ENCODE measurements at places on chromosomes 4 and X. TPM values are rescaled to one million over a fixed set of nuclear protein-coding genes. Genes with fewer than 3 reads are reported as not detected.

- no peak for DNase-seq
Observed at GRCh38 chr4:2832981-2833670, 10.5 kb upstream of the ADD1 start.

ATOH1 gene
- total RNA-seq, result not detected

- DNase-seq, result no peak
Observed at GRCh38 chr4:3392321-3392720, 49.4 kb upstream of the HGFAC start.

DNA sequence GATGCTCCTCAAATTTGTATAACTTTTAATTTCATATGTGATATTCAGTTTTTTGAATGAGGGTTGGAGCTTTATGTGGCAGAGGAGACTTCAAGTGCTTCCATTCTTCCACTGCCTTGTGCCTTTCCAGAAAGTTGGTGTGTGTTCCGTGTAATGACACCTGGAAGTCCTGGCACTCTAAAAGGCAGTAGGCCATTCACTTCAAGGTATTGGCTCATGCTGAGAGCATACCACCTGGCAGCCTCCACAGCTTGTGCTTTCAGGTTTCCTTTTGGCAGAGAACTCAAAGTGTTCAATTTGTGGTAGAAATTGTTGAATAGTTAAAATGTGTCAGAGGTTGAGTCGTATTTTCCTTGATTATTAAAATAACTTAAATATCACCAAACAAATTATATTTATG, 49.6 kb downstream of the GRIA2 start:
- DNase-seq, result no peak

DNA sequence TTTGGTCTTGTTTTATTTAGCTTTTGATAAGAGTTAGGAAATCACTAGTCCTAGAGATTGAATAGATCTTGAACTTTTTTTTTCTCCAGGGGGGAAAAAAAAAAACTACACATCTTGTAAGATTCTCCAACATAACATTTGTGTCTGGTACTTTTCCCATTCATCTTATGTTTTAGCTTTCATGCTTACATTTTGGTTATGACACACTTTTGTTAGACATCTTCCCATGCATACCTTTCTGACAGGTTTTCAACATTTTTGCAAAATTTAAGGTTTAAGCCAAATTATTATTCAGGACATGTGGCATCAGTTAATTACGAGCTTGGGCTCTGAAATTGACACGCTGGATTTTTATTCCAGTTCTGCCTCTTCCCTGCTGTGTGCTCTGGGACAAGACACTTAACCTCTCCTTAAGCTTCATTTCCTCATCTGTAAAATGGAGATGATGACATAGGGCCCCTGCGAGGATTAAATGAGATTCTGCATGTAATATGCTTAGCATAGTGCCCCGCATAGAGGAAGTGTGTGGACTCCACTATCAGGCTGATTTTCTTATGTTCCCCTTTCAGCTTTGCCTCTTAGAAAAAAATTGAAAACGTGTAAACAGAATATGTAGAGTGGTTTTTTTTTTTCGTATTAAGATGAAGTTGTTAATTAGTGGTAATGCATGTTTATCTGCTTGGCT, 5.3 kb downstream of the KIT start:
- DNase-seq, result no peak

- DNase-seq, result no peak
Observed at GRCh38 chr4:184727430-184727829, 6.5 kb downstream of the CENPU start.

DNA sequence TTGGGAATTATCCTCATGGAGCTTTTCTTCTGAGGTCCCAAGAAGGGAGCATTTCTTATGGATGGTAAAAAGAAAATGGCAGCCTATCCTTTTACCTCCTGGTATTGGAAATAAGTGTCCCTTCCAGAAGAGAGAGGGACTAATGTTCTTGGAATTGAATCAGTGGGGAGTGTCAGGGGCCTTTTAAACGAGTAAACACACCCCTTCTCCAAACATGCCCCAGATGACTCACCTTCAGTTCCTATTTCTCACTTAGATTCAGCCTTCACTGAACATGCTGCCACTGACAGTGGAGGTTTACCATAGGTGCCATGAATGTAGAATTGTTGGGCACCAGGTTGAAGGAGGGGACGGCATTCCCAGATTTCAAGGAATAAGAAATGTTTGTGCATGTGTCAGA, 19.0 kb downstream of the MAGEC2 start:
- DNase-seq, result no peak

DNA sequence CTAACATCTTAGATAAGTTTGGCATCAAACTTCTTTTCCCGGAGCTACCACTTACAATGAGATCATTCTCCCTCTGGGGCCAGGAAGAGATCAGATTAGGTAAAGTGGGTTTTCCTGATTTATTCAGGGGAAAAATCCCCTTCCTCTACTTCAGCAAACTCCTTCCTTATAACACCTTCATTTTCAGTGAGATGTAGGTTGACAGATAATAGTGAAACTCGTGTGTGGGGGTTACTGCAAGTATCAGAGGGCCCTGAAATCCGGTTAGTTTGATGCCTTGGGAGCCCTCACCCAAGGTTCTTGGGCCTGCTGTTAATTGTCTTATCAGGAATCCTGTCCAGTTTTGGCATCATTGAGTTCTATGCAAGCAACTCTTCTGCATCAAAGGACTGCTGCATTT, 10.8 kb downstream of the FTHL17 start:
- DNase-seq, result no peak

DNA sequence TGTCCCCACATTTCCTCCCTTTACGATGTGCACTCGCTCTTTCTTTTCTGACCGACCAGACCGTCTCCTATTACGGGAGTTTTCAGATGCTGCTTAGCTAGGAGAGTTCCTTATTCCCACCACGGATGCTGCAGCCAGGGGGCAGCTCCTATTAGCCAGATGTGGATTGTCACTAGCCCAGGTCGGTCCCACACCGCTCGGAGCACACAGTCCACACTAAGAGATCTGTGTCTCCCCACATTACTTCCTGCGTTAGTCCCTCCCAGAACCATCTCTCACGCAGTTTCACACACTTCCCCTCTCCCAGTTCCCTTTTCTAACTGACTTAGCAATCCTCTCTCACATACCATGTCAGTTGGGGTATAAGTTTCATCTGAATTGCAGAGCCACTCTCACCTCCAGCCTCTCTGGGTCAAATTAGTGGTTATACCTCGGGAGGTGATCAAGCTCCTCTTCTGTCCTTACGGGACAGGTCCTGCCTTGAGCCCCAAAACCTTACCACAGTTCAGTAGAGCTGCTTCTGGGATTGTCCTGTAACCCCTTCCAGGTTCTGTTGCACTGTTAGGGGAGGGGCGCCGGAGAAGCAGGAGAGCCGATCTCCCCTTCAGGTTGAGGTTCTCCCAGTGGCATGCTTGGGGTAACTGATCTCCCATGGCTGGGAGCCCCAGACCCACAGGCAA, 28.2 kb downstream of the SULT1E1 start:
- no peak for DNase-seq

SMC1A gene
- total RNA-seq, result 33.3 TPM

DNA sequence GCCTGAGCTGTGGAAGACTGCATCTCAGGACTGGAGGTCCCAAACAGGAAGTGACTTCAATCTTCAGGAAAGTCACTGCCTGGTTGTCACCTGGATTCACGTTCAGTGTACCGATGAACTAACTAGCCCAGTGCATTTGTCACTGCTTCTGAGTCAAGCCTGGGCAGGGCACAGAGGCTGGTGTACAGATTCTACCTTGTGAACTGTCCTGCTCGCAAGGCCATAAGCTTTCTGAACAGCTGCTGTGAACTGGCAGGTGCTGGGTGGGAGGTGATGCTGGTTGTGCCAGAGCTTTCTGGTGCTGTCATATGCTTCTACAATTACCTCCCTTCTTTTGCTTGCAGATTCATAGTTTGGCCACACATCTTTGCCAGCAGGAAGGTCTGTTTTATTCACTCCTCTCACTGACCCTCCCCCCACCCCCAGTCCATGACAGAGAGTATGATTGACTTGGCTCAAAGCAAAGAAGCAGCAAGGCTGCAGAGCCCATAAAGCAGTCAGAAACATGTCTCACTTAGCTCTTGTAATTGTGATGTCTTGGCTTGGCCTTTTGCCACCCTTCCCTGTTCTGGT, 40.5 kb downstream of the ZCCHC12 start:
- no peak for DNase-seq

DNA sequence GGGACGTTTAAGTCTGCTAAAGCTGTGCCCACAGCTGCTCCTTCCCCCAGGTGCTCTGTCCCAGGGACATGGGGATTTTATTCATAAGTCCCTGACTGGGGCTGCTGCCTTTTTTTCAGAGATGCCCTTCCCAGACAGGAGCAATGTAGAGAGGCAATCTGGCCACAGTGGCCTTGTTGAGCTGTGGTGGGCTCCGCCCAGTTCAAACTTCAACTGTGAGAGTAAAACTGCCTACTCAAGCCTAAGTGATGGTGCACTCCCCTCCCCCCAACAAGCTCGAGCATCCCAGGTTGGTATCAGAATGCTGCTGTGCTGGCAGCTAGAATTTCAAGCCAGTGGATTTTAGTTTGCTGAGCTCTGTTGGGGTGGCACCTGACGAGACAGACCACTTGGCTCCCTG, 1371.4 kb downstream of the ADGRL3 start:
- no peak for DNase-seq

DNA sequence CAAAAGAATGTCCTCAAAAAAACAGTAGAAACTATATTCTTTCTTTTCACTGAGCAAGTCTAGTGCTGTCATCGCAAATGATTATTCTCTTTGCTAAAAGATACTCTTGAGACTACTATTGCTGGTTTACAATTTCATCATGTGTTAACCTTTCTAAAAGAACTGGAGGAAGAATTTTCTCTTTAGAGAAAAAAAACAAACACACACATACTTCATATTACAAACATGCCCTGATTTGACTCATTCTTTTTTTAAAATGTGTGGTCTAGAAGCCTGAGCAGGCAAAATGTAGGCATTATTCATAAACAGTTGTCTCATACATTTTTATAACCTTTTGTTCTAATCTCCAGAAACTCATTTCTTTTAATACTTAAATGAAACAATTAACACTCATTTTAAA, 60.6 kb upstream of the FAT4 start:
- DNase-seq, result peak; percentile 40

DNA sequence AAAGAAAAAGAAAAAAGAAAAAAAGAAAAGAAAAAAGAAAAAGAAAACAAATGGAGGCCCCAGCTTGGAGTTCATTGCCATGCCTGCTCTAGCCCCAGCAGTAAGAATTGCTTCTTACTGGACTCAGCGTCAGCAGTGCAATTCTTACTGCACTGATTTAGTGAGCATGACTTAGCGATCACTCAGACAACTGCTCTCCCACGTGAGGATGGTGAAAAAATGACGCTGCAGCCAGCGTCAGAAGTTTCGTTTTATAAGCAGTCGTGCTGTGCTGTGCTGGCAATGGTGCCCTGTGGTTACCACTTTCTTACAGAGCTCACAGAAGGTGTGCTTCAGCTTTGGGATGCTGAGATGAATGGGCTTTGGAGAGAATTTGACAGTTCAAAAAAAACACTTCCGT, 68.3 kb upstream of the DDX3X start:
- peak; percentile 67 for DNase-seq

EVC2 gene
- 3.5 TPM for total RNA-seq

DNA sequence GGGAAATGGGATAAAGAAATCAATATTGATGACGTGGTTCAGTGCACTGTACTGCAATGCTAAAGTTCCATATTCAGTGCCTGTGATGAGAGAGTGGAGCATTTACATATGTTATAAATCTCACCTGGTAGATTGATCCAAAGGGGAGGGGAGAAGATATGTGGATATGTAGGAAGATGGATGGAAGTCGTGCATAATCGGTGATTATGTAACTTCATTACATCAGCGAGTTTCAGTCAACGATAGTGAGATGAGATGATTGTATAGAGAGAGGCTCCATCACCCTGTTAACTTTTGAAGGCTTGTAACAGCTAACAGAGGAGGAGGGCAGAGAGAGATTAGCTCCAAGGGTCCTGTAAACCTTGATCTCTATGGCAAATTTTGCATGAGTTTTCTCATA, 1.8 kb downstream of the IL1RAPL1 start:
- peak; percentile 5 for DNase-seq

DNA sequence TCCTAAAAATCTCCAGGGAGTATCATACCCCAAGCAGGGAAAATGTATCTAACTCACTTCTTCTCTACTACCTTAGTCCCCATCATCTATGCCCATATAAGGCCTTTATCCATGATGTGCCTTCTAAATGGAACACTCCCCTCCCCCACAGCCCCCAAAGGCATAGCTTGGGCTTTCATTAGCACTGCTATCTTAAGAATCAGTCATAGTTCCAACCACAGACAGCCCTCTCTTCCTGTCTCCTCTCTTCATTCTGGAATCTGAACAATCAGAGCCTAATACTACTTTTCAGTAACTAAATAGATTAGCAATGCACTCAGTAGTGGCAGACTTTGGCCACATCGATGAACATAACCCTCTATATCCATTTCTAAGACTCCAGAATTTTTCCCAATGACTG, 313.2 kb upstream of the DKK2 start:
- DNase-seq, result peak; percentile 74

- no peak for DNase-seq
Observed at GRCh38 chr4:40202474-40202873, 5.6 kb downstream of the RHOH start.

Data from astrocyte (in vitro differentiated cells and primary cell).